ENCODE measurements at places on chromosomes 1 and 21.

DNA sequence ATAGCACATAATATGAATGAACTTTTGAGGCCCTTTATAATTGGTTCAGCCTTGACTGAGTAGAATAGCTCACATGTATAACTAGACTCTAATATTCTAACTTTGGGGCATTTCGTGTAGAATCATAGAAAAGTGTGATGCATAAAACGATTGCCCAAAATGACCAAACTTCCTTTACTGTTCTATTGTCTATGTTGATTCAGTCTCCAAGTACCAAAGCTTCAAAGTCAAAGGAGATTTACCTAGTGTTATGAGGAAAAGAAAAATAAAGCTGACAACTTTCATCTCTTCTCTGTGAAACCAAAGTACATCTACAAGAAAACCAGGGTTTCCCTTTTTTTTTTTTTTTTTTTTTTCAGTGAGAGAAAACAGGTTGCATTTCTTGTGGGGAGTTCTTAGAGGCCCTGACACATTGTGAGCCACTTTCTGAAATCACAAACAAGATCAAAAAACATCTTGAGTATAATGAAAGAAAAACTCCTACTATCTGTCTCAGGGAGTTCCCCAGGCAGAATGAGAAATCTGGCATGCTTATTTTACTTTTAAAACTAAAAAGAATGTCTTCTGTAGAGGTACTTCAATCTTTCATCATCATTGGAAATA lies 183.4 kb downstream of the TNFSF18 start:
- DNase-seq, result no peak

DNA sequence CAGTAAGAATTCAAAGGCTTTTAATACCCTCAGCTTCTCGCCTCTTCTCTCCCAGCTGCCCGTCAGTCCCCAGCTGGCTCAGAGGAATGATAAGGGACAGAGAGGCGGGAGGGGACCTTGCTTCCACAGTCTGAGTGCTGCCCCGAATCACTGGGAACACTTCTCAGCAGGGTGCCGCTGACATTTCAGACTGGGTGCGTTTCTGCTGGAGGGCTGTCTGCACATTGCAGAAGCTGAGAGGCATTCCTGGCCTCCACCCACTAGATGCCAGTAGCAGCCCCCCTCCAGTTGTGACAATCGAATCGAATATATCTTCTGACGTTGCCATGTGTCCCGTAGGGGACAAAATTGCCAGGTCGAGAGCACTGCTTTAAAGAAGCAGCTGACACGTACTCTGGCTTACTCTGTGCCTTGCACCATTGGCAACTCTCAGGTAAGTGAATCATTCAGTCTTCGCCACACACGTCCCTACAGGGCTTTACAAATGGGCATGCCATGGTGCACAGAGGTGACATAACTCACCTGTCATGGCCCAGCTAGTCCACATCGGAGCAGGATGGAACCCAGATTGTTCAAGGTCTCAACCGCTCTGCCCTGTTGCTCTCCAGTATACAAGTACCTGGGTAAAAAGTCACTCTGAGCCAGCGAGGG lies 23.9 kb downstream of the CTNNBIP1 start:
- DNase-seq, result no peak

- no peak for DNase-seq
Measured at GRCh38 chr1:104100115-104100514, 350.4 kb downstream of the AMY1C start.

- no peak for DNase-seq
Measured at GRCh38 chr1:234920136-234920842, 208.3 kb downstream of the TOMM20 start.

DNA sequence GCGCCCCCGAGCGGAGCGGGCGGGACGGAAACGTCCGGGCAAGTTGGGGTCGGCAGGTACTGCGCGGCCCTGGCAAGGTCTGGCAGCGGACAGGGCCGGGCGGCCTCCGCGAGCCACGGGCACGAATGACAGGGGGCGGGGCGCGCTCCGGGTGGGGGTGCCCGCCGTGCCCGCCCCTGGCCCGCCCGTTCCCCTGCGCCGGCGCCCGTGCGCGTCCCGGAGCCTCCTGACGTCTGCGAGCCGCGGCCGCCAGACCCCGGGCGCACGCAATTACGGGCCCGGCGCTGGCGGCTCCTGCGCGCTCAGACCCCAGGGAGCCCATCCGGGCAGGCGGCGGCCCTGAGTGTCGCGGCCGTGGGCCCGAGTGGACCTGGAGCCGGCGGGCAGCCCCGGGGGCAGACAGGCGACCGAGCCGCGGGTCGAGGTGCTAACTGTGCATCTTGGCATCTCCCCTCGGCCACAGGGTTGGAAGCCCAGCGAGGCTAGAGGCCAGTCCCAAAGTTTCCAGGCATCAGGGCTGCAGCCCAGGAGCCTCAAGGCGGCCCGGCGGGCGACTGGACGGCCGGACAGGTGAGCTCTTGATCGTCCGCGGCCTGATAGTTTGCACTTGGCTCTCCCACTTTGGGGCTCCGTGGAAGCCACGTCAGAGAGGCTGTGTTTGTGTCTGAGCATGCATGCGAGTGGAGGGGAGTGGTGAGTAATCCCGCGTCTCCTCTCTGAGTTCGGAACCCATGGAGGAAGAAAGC lies 918 bp downstream of the MIB2 start:
- no peak for DNase-seq

DNA sequence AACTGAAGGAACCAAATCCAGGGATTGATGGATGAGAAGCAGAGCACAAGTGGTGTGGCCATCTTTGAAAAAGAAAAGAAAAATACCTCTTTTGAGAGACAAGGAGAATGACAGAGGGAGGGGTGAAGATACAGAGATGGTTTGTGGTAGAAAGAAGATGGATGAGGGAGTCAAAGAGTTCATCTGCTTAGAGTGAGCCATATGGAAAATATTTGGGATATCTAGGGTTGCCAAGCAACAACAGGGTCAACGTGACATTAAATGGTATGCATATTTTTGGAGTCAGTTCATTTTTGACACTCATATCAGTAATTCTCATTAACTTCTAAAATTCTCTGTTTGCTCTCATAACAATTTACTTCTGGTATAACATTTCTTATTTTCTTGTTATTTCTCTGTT lies 50.7 kb downstream of the MACF1 start:
- no peak for DNase-seq

DNA sequence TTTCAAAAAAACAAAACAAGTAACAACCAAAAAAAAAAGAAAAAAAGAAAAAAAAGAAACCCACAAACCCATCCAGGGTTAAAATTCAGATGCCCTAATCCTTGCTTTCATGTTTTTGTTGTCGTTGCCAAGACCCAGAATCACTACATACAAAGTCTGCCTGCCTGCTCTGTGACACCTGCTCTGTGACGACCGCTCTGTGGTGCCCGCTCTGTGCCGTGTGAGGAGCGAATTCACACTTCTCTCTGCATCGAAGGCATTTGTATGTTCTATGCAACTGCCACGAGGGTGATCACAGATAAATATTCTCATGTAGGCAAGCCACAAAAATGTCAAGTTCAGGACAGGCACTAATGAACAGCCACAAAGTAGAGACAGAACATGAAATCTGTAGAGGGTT lies 178.6 kb downstream of the SLC45A1 start:
- no peak for DNase-seq

All from NCI-H774 (cell line).